ENCODE measurements at places on chromosomes 13 and 19. TPM values are rescaled to one million over a fixed set of nuclear protein-coding genes. Genes with fewer than 3 reads are reported as not detected.

The KBTBD6 gene
- total RNA-seq = 5.7 TPM

The ACP7 gene
- not detected for total RNA-seq

The ZNF208 gene
- total RNA-seq = 0.99 TPM

The METTL21C gene
- total RNA-seq = not detected

The IFNL2 gene
- total RNA-seq = not detected

The ZNF729 gene
- not detected for total RNA-seq

The CEACAM6 gene
- total RNA-seq = not detected

The SSC5D gene
- 0.68 TPM for total RNA-seq

The ZNF43 gene
- total RNA-seq = 21.4 TPM

The PLK5 gene
- total RNA-seq = not detected

The GGN gene
- total RNA-seq = not detected

The MAB21L1 gene
- total RNA-seq = not detected

The SBK2 gene
- not detected for total RNA-seq

The ZNF814 gene
- total RNA-seq = 26.7 TPM

The INSL3 gene
- 2.2 TPM for total RNA-seq

The SGCG gene
- not detected for total RNA-seq

The ZIC2 gene
- 1.6 TPM for total RNA-seq

The APLP1 gene
- 1.5 TPM for total RNA-seq

The TSHZ3 gene
- total RNA-seq = 0.94 TPM

The NCR1 gene
- 2.5 TPM for total RNA-seq

The C5AR1 gene
- not detected for total RNA-seq

The SOHLH2 gene
- not detected for total RNA-seq

The SMIM24 gene
- total RNA-seq = 2.3 TPM

The BRSK1 gene
- total RNA-seq = 9.1 TPM

The GRIK5 gene
- 0.56 TPM for total RNA-seq

The COL5A3 gene
- 0.09 TPM for total RNA-seq

The NAT14 gene
- total RNA-seq = 14.6 TPM

The KRTDAP gene
- total RNA-seq = not detected

The SIGLEC14 gene
- 0.91 TPM for total RNA-seq

The DAND5 gene
- 0.21 TPM for total RNA-seq

The ZNF626 gene
- total RNA-seq = 8.1 TPM

The MYO1F gene
- 441 TPM for total RNA-seq

The F2RL3 gene
- total RNA-seq = 0.12 TPM

The ZNF799 gene
- 4.6 TPM for total RNA-seq

The NLRP9 gene
- not detected for total RNA-seq

The KISS1R gene
- total RNA-seq = 0.66 TPM

The GARIN5A gene
- total RNA-seq = not detected

The CPT1C gene
- total RNA-seq = 1.6 TPM

The N4BP2L1 gene
- total RNA-seq = 29.7 TPM
